ENCODE measurements at places on chromosomes 12 and 14.

GRCh38 chr14:85445151-85445795 lies 84.7 kb upstream of the FLRT2 start:
- no peak for DNase-seq

GRCh38 chr12:24852420-24852819 lies 96.5 kb downstream of the BCAT1 start:
- no peak for DNase-seq

DNA sequence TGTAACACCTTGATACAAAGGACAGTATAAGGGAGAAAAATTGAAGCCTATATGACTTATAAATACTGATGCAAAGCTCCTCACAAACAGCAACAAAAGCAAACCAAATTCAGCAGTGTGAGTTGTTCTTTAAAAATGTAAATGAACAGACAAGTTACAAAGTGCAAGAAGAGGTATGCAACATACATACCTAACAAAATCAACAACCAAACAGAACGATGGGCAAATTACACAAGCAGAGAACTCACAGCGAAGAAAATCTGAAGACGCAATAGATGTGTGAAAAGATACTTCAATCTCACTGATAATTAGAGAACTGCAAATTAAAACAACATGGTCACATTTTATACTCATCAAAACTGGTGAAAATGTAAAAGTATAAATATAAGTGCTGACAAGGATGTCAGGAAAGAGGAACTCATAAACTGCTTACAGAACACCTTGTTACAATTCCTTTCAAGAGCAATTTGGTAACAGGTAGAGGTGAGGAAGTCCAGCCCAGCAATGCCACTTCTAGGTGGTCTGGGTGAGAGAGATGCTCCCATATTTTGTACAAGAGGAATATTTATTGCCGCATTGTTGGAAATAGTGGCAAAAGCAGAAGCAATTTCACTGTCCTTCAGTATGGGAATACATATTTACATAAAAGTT lies 47.3 kb downstream of the CORO1C start:
- DNase-seq: no peak

GRCh38 chr12:96248136-96248931 lies 54.2 kb downstream of the ELK3 start:
- no peak for DNase-seq

- DNase-seq: no peak
These were observed 49.7 kb downstream of the TRMT5 start for GRCh38 chr14:60931218-60931617.

DNA sequence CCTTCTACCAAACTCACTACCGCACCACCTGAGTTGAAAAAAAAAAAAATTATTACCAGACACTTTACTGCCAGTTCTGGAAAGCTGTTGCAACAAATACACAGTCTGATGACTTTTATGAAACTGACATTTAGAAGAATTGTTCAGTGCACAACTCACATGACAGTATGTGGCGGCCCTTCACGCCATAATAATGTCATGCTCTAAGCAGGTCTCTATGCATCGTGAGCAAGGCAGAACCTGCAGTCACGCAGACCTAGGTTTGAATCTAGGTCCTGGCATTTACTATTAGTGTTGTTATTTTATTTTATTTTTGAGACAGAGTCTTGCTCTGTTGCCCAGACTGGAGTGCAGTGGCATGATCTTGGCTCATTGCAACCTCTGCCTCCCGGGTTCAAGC lies 8.1 kb downstream of the MYL2 start:
- no peak for DNase-seq

DNA sequence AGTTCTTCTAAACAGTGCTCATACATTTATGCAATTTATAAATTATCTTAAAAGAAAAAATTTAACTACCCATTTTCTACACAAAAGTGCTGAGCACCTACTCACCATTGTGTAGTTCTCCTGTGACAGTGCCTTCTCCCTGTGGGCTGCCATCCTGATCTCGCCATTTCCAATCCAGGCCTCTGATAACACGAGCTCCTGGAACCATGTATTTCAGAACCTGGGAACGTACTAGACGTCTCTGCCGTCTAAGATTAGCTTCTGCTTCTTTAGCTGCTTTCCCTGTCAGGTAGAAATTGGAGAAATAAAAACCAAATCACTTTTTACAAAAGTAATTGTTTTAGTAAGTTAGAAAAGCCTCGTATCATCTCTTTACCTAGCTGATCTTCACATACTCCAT lies 74.5 kb downstream of the HECTD1 start:
- DNase-seq: no peak

- no peak for DNase-seq
These were observed 19.7 kb upstream of the NGB start for GRCh38 chr14:77290705-77291104.

- DNase-seq: no peak
These were observed 38.5 kb upstream of the CERS5 start for GRCh38 chr12:50205648-50206047.

GRCh38 chr12:127174881-127175280 lies 1092.1 kb upstream of the TMEM132C start:
- no peak for DNase-seq

- DNase-seq: peak; percentile 39
These were observed 17.4 kb downstream of the SDSL start for GRCh38 chr12:113439606-113440030.

Measured in stomach (tissue), 19 donors.